Lower lobe of right lung (tissue), 2 donors: ENCODE measurements at places on chromosomes 1 and 21. TPM values are rescaled to one million over a fixed set of nuclear protein-coding genes. Genes with fewer than 3 reads are reported as not detected.

DNA sequence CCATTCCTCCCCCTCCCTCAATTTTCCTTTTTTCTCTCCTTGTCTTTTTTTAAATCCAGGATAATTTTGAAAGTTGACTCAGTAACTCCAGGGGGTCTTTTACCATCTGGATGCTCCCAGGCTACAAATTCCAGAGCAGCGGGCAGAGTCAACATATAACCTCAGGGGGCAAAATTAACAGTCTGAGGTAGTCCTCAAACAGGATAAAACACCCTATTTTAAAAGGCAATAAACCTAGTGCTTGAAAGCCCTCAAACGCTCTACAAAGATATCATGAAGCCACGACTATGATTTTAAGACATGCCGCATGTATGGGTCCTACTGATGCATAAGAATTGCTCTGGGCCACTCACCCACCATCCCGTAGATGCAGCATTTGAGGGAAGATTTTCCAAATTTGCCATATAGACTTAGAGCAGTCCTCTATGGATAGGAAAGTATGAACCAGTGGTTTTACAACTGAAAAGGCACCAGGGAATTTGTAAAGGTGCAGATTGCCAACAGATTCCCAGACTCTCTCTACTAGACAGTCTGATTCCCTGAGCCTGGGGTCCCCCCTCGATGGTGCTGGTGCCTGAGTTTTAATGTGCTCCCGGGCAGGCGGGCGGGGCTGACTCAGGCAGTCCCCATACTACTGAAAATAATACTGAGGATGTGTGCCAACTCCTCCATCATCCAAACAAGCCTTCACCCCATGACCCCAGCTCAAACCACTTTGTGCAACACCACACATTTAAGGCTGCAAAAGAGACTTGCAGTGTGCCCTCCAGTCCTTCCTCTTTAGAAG lies 37.2 kb downstream of the PTPN14 start:
- no peak for DNase-seq

CELSR2 gene
- total RNA-seq, result 7.2 TPM

DNA sequence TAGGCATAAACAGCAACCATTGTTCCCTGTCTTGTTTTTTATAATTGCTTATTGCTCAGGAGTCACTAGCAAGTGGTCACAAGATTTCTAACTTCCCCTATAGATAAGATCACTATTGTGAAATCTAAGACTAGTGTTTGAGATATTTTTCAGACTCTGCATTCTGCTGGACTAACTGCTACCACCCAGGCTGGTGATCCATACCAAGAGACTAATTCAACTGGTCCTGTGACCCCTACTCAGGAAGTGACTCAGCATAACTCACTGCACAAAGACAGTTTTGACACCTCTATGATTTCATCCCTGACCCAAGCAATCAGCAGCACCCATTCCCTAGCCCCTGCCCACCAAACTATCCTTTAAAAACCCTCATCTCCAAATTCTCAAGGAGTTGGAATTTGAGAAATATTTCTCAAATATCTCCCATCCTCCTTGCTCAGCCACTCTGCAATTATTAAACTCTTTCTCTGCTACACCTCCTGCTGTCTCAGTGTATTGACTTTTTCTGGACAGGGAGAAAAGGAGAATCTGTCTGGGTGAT lies 52.7 kb downstream of the TRIM33 start:
- no peak for DNase-seq

GRCh38 chr1:27001570-27002360 lies 8.3 kb downstream of the TRNP1 start:
- DNase-seq, result peak; percentile 84

AGMAT gene
- total RNA-seq, result not detected

ANGPTL7 gene
- total RNA-seq, result 0.80 TPM
